ENCODE measurements at places on chromosomes 11 and 22.

- no peak for DNase-seq
Measured at GRCh38 chr22:28999919-29000556, 61.6 kb downstream of the C22orf31 start.

DNA sequence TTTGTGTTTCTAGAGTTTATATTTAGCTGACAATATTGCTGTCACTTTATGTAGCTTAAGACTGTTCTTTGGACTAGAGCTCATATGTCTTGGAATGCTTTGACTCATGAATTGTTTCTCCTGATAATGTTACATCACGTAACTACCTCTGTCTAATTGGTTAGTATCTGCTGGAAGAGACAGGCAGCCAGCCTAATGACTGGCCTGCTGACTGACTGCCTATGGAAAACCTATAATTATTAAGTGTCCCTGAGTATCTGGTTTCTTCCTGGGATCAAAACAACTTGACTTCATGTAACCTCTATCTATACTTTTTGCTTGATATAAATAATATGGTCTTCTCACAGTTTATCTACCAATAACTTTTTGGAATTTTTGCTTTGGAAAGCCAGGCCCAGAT, 9.4 kb downstream of the SOX6 start:
- DNase-seq, result no peak

- DNase-seq, result peak; percentile 24
Measured at GRCh38 chr11:9982796-9983579, 311.0 kb downstream of the SBF2 start.

DNA sequence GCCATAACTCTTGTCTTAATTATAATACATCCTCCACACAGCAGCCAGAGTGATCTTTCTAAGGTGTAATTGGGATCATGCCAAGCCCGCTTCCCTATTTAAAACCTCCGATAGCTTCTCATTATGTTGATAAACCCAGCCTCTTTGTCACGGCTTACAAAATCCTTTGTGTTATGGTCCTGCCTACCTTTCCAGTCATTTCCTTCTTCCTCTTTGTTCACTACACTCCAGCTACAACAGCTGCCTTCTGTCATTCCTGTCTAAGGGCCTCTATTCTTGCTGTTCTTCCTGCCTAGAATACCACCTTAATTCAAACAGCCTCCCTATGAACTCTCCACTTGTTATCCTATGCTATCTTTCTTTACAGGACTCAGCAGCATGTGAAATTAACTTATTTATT, 70.6 kb upstream of the CAPRIN1 start:
- DNase-seq, result no peak

DNA sequence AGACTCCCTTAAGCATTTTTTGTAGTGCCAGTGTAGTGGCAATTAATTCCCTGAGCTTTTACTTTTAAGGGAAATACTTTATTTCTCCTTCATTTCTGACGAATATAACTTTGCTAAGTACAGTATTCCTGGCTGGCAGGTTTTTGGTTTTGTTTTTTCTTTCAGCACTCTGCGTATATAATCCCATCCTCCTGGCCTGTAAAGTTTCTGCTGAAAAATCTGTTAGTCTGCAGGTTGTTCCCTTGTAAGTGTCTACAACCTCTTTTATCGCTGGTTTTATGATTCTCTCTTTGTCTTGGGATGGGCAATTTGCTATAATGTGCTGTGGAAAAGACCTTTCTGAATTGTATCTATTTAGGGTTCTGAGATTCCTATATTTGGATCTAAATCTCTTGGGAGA, 56.0 kb downstream of the KCNQ1OT1 start:
- DNase-seq, result no peak

- no peak for DNase-seq
Measured at GRCh38 chr11:126611438-126611837, 256.0 kb downstream of the ST3GAL4 start.

GRCh38 chr22:23070418-23071229, at the start of gene GNAZ:
GNAZ (plus strand) TSS chr22:23070519; CDS start chr22:23095696, 25,177 bp downstream.
- peak; percentile 76 for DNase-seq

- DNase-seq, result no peak
Measured at GRCh38 chr11:19628018-19628417, 84.6 kb upstream of the NAV2 start.

GRCh38 chr11:86335131-86335767, 33.2 kb downstream of the HIKESHI start:
- DNase-seq, result peak; percentile 4

- DNase-seq, result peak; percentile 61
Measured at GRCh38 chr22:39097098-39098020, at the start of gene APOBEC3H. APOBEC3H (plus strand) TSS chr22:39097244; CDS start chr22:39100279, 3,035 bp downstream.

GRCh38 chr22:45284705-45285262, at the start of gene UPK3A:
UPK3A (plus strand) TSS chr22:45284949; CDS start chr22:45285014, 65 bp downstream.
- DNase-seq, result no peak

GRCh38 chr11:79794484-79795393, 353.9 kb upstream of the TENM4 start:
- DNase-seq, result no peak

- DNase-seq, result no peak
Measured at GRCh38 chr11:132531921-132532320, 1000.4 kb downstream of the OPCML start.

DNA sequence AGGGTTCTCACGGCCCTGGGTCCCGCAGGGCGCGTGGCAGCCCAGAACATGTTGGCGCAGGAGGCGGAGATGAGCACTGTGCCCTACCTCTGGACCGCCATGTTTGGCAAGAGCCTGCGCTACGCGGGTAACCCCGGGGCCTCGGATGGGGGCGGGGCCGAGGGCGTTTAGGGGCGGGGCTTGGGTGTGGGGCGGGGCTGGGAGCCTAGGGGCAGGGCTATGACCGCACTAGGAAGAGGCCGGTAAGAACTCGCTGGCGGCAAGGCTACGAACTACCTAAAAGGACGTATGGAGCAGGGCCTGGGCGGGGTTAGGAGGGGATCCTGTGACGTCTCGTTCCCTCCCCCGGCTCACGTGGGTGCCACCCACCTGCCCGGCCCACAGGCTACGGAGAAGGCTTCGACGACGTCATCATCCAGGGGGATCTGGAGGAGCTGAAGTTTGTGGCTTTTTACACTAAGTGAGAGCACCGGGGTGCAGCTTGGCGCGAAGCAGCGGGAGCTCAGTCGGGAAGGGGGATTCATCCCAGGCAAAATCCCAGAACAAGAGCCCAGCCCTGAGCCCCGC, 2.8 kb upstream of the LZTR1 start:
- no peak for DNase-seq

DNA sequence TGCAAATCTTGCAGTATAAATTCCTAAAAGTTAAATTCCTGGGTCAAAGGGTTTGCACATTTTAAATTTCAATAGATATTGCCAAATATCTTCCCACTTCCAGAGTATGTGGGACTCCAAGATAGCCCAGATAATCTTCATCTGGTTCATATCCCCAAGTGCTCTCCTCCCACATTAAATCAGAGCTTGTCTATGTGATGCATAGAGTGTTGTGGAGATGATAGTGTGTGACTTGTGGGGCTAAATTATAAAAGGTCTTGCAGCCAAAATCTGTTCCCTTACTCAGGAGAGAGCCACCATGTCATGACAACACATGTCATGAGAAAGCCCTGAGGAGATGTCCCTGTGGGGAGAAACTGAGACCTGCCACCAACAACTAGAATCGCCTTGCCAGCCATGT, 39.9 kb upstream of the TEAD1 start:
- no peak for DNase-seq

DNA sequence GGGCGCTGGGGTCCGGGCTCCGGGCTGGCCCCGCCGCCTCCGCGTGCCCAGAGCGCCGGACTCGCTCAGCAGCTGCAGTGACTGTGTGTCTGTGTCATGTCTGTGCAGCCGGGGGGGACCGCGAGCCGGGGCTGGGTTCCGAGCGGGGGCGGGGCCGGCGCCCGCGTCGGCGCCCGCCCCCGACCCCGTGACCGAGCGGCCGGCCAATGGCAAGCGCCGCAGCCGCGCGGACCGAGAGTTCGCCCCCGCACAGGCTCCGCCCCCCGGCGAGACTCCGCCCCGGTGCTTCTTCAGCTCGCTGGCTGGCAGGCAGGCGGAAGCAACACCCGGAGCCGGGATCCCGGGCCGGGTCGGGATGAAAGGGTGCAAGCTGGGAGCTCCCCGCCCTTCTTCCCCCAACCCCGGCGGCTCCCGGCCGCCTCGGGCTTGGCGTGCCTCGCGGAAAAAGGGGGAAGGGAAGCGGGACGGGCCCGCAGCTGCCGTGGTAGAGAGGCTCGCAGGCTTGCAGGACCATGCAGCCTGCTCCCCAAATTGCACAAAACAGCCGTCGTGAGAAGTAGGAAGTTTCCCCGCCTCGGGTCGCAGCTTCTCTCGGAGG, 750 bp upstream of the LARGE1 start:
- peak; percentile 98 for DNase-seq

- DNase-seq, result peak; percentile 52
Measured at GRCh38 chr11:96388891-96389719, 607 bp downstream of the CCDC82 start.

GRCh38 chr11:17730608-17731462, 3.7 kb upstream of the KCNC1 start:
- peak; percentile 90 for DNase-seq

DNA sequence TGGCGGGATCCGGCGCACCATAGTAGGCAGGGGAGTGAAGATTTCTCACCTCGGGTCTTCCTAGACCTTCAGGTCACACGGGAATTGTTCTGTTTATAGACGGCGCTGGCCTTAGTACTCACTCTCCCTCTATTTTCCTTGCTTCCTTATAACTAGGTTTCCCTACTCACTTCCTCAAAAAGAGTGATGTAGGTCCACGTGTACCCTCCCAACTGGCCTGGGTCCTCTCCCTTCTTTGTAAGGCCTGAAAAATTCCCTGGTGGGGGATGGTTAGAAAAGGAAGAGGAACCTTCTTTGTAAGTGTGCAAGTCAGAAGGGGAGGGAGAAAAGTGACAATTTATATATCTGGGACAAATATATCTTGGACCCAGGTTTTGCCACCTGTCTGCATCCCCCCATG, 2.9 kb upstream of the TMEM9B start:
- no peak for DNase-seq

DNA sequence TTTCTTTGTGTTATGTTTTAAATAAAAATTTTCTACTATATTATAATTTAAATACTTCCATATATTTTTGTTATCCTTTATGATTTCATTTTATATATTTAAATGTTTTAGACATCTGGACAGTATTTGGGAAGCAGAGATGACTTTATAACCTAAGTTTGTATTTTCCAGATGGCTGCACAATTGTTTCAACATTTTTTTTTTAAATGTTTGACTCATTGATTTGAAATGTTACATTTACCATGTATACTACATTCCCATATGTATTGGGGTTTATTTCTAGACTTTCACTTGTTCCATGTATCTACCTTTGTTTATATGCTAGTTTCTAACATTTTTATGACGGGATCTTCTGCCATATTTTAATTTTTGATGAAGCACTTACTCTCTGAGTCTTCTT, 766.5 kb downstream of the METTL15 start:
- DNase-seq, result no peak

DNA sequence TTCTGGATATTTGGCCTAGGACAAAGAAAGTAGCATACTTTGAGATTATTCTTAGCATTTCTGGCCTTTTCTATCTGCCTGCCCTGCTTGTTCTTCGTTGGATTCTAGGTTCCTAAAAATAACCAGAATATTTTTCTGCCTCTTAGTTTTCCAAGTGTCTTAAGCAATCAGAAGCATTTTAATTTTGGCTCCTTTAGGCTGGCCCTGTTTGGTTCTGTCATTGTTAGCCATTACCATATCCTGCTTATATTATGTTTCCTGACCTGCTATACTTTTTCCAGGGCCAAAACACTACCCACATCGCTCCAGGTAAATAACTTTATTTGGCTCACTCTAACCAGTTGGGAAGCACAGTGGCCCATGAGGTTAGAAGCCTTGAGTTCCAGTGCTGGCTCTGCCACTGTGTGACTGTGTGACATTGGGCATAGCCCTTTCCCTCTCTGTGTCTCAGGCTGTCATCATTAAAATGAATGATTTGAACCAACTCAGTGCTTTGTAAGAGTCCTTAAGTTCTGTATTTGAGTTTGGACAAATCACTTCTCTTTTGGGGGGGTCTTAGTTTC, 91.1 kb downstream of the STIM1 start:
- DNase-seq, result no peak

DNA sequence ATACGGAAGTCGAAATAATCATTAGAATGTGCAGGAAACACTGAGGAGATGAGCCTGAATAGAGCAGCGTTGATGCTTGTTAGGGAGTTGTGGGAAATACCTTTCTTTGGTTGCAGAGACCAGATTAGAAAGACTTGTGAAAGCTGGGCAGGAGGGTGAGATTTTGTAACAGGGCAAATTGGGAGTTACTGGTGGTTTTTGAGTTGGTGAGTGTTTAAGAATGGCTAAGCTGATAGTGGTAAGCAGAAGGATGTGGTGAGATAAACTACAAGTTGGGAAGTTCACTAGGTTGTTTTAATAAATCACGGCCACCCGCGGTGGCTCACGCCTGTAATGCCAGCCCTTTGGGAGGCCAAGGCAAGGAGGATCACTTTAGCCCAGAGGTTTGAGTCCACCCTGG, 34.4 kb downstream of the MCAM start:
- no peak for DNase-seq

DNA sequence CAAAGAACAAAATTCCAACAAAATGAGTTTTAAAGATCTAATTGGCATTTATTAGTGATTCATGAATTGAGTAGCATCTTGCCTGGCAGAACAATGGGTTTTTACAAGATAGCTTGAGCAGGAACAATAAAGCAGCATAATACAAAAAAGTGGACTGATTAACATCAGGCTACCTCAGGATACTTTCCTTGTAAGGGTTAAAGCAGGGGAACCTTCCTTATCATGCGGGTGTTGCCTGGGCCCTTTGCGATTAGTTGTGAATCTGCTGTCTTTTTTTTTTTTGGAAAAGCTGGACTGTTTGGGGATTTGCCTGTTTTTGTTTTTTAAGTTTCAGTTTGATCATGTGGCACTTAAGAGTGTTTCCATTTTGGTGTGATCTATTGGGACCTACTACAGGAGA, 37.5 kb downstream of the EXPH5 start:
- DNase-seq, result no peak

DNA sequence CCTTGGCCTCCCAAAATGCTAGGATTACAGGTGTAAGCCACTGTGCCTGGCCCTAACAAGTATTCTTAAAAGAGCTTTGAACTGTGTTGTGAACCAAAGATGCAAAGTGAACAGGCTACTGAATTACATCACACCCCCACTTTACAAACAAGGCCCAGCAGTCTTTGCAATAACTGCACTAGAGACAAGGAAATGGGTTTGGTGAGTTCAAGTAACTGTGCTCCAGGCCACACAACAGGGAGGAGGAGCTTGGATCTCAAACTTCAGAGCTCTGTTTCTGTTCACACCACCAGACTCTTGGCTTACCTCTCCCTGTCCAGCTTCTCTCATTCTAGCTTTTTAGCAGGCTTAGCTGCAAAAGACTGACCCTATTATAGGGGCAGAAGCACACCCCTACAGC, 30.4 kb upstream of the RASL10A start:
- DNase-seq, result no peak

DNA sequence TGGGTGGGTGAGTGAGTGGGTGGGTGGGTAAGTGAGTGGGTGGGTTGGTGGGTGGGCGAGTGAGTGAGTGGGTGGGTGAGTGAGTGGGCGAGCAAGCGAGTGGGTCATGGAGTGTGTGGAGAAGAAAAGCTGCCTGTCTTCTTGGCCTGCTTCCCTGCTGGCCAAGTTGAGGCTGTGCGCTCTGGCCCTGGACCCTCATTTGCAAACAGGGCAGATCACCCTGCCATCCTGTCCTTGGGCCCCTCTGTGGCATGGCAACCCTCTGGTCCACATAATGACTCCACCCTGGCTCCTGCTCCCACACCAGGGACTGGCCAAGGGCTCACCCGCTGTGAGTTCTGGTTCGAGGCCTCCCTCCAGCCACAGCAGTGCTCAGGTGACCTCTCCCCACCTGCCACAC, 35.1 kb downstream of the CAPN1 start:
- DNase-seq, result peak; percentile 3

GRCh38 chr11:42974510-42975179, 337.2 kb upstream of the API5 start:
- DNase-seq, result no peak

All from urothelium cell line (cell line).